ENCODE measurements at places on chromosomes 4 and X.

- no peak for DNase-seq
These were observed 663.2 kb upstream of the HTR2C start for GRCh38 chrX:113920661-113921060.

- DNase-seq: no peak
These were observed 71.5 kb downstream of the AFF1 start for GRCh38 chr4:87006426-87006675.

- DNase-seq: no peak
These were observed 1033.1 kb downstream of the RAPGEF2 start for GRCh38 chr4:160136021-160136420.

- DNase-seq: no peak
These were observed 350.4 kb downstream of the SPRY1 start for GRCh38 chr4:123747016-123747415.

DNA sequence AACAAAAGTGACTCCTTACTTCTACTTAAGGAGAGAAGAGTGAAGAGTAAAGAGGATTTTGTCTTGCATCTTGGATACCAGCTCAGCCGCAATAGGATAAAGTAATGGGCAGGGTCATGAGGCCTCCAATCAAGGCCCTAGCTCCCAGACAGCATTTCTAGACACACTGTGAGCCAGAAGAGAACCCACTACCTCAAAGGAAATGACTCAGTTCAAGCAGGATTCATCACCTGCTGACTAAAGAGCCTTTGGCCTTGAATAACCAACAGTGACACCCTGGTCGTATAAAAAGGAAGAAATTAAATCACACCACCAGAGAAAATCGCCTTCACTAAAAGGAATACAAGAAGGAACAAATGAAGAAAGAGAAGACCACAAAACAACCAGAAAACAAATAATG lies 416.1 kb downstream of the PCDH18 start:
- DNase-seq: no peak

GRCh38 chrX:40199704-40200103 lies 101.9 kb upstream of the BCOR start:
- no peak for DNase-seq

DNA sequence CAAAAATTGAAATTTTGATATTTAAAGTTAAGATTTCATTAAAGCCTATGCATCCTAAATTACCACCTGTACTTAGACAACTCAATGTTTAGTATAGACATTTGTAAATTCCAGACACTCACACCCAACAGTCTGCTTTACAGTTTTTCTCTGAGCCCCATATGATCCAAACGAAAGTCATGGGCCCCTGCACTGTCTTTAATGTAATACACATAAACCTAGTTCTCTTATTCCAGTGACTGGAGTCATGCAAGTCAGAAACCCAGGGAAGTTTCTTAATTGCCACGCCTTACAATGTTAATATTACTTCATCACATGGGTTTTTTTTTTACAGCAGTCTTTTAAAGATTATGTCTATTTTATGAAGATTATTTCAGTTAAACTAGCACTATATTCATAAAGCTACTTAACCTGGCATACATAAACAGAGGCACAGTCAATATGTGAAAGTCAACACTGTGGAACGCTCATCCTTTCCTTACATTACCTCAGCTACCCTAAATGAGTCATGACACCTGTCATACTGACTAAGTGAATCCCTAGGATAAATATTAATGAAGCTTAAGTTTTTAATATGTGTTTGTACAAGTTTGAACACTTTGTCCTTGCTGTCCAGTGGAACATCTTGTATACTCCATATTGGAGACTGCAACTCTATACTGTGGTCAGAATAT lies 67.7 kb upstream of the H2AZ1 start:
- DNase-seq: no peak

GRCh38 chr4:87805971-87806370 lies 6.6 kb downstream of the IBSP start:
- DNase-seq: no peak

GRCh38 chr4:148651991-148652390 lies 209.8 kb upstream of the NR3C2 start:
- DNase-seq: no peak

DNA sequence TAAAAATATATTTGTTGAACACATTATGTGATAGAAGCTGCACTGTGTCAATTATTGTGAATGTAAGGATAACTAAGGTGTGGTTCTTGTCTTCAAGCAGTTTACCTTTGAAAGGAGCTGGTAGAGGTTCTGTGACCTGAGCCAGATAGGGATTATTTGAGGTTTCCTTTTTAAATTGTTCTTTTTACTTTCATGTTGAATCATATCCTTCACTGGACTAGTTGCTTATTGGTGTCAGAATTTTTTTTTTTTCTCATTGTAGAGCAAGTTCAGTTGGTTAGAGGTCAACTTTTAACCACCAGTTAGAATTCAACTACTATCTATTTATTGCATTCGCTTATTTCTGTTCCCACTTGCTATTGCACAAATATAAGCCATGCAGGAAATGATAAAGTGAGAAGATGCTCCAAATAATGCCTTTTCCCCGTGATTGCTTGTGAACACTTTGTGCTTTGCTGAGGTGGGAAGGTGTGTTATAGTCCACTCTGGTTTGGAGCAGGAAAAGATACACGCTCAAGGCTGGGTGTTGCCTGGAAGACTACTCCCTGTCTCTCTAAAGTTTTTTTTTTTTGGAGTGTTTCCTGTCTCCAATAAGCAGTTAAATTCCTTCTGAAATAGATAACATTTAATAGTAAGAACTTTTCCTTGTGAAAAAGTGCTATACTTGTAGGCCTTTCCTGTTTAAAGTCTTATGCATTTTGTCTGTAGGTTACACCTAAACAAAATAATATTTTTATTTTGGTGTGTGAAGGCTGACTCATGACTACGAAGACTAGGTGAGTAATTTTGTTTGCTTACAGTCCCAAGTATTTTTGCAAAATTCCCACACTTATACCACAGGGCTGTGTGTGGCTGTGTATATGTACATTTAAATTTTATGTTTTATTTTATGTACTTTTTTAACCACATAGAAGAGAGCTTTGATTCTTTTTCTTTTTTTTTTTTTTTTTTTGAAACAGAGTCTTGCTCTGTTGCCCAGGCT lies 83.8 kb upstream of the LCORL start:
- DNase-seq: no peak

- no peak for DNase-seq
These were observed 312.8 kb upstream of the EPHA5 start for GRCh38 chr4:65983061-65983460.
